ENCODE measurements at places on chromosomes 11 and 22.

DNA sequence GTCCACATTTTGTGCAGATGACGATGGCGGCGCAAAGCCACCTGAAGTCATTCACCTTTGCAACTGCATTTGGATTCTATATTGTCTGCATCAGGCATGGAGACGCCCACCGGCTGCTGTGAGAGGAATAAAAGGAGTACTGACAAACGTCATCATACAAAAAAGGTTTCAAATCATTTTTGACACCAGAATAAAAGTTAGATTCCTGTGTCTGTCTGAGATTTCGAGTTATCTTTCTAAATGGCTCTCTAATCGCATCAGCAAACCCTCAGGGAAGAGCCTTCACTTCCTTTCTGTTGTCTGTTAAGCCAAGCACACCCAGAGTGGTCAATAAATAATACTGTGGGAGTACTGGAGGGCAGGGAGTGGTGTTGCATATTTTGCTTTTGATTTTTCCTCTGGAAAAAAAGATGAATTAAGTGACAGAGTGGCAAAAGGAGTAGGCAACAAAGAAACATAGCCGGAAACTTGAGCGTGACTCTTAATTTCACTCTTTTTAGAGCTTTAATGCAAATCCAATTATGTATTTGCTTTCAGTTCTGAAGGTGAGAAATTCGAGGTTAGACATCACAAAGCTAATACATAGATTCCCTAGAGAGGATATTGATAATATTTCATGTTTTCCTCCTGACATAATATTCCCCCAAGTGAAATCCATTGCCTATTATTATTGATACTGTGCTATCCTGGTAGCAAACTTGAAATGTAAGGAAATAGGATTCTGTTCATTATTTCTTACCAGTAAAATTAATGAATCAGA lies 150.8 kb upstream of the MTMR2 start:
- DNase-seq: no peak

GRCh38 chr11:134405436-134405835 lies 6.6 kb downstream of the B3GAT1 start:
- no peak for DNase-seq

GRCh38 chr11:97428247-97428790 lies 1038.5 kb downstream of the JRKL start:
- no peak for DNase-seq

DNA sequence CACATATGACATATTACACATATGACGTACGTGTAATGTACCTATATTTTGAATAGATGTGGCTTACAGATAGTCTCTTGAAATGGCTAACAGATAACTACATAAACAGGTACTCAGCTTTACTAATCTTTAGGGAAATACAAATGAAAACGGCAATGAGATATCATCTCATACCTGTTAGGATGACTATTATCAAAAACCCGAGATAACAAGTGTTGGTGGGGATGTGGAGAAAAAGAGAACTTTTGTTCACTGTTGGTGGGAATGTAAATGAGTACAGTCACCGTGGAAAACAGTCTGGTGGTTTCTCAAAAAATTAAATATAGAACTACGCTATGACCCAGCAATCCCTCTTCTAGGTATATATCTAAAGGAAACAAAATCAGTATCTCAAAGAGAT lies 247.6 kb downstream of the ETS1 start:
- no peak for DNase-seq

- DNase-seq: no peak
Measured at GRCh38 chr11:87431392-87431791, 393.7 kb downstream of the TMEM135 start.

- no peak for DNase-seq
Measured at GRCh38 chr22:39697790-39698430, 127.4 kb downstream of the CACNA1I start.

DNA sequence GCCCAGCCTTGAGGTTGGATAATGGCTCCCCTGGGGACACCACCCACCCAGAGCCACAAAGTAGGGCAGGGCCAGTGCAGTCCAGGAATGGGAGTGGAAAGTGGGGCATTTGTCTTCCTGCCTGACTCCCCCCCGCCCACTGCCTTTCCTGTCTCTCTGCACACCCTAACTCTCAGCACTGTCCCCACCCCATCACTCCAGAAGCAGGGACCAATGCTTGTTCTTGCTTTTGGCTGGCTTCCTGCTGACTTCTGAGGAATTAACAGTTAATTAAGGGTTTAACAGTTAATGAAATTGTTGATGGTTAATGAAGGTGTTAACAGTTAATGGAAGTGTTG lies 4.7 kb downstream of the PITPNM1 start:
- no peak for DNase-seq

DNA sequence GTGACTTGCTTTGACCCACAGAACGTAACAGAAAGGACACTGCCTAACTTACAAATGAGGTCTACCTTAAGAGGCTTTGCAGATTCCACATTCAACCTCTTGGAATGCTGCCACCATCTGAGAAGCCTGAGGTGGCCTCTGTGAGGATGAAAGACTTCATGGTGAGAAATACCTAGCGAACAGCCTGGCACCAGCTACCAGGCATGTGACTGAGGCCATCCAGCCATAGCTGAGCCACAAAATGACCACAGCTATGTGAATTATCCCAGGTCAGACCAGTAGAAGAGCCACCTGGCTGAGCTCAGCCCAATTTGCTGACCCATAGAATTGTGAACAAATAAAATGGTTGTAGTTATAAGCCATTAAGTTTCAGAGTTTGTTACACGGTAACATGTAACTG lies 37.5 kb downstream of the PPARA start:
- no peak for DNase-seq

GRCh38 chr11:11731311-11732083 lies 109.7 kb upstream of the GALNT18 start:
- DNase-seq: no peak

- DNase-seq: no peak
Measured at GRCh38 chr22:46010207-46010867, 33.4 kb upstream of the WNT7B start.

- DNase-seq: no peak
Measured at GRCh38 chr11:94457118-94458029, 36.3 kb downstream of the MRE11 start.

- DNase-seq: no peak
Measured at GRCh38 chr22:48706934-48707762, 1120.5 kb downstream of the BRD1 start.
